Hair follicle dermal papilla cell (primary cell): ENCODE measurements at places on chromosomes 6 and 20. TPM values are rescaled to one million over a fixed set of nuclear protein-coding genes. Genes with fewer than 3 reads are reported as not detected.

Gene ANKRD6
- 8.1 and 9.4 TPM in 2 replicates for total RNA-seq

Gene PSORS1C1
- total RNA-seq, result 1.6 and 2.7 TPM in 2 replicates

Gene GLP1R
- total RNA-seq, result not detected in 2 replicates

Gene F13A1
- 0.12 and 1.1 TPM in 2 replicates for total RNA-seq

Gene TUBB2B
- total RNA-seq, result 6.8 and 8.4 TPM in 2 replicates

Gene TUBB2A
- total RNA-seq, result 120 and 146 TPM in 2 replicates

Gene CCN5
- total RNA-seq, result 50.3 and 59.2 TPM in 2 replicates

Gene PLTP
- 21.7 and 23.0 TPM in 2 replicates for total RNA-seq

Gene PRSS35
- total RNA-seq, result 0.81 and 1.3 TPM in 2 replicates

Gene BNIP5
- total RNA-seq, result not detected in 2 replicates

Gene SYCP2
- 0.85 and 1.6 TPM in 2 replicates for total RNA-seq

Gene CD93
- 0.32 and 0.49 TPM in 2 replicates for total RNA-seq

Gene EPHA7
- total RNA-seq, result 0.16 TPM in 1 of 2 replicates, not detected in the other

Gene CST4
- total RNA-seq, result not detected in 2 replicates

Gene GPX5
- not detected in 2 replicates for total RNA-seq

Gene ABHD16B
- total RNA-seq, result not detected in 2 replicates

Gene TAGAP
- not detected in 2 replicates for total RNA-seq

Gene AAR2
- 45.1 and 48.5 TPM in 2 replicates for total RNA-seq

Gene RAB23
- total RNA-seq, result 74.3 and 104 TPM in 2 replicates

Gene TRIM40
- total RNA-seq, result not detected in 2 replicates

Gene PRIM2
- 36.5 and 38.3 TPM in 2 replicates for total RNA-seq

Gene PHF20
- 37.3 and 37.8 TPM in 2 replicates for total RNA-seq

Gene SEL1L2
- total RNA-seq, result not detected in 2 replicates

Gene SUMO4
- total RNA-seq, result 3.2 and 3.9 TPM in 2 replicates

Gene TREM2
- total RNA-seq, result 0.16 TPM in 1 of 2 replicates, not detected in the other

Gene ARFGEF3
- total RNA-seq, result 1.5 and 1.7 TPM in 2 replicates

Gene MYMX
- not detected in 2 replicates for total RNA-seq

Gene PAK5
- under 0.01 TPM in 1 of 2 replicates, not detected in the other for total RNA-seq

Gene SIRPB1
- total RNA-seq, result 0.32 TPM in 1 of 2 replicates, not detected in the other

Gene MEP1A
- not detected in 2 replicates for total RNA-seq

Gene IFT52
- 47.2 and 50.0 TPM in 2 replicates for total RNA-seq

Gene IFNGR1
- total RNA-seq, result 57.2 and 70.3 TPM in 2 replicates

Gene LIME1
- 4.5 and 4.6 TPM in 2 replicates for total RNA-seq

Gene HFE
- 18.1 and 25.2 TPM in 2 replicates for total RNA-seq

Gene ZNF337
- total RNA-seq, result 11.9 and 14.1 TPM in 2 replicates

Gene KHDC1
- total RNA-seq, result 3.8 and 3.9 TPM in 2 replicates

Gene HLA-DOA
- 0.49 and 0.65 TPM in 2 replicates for total RNA-seq
